ENCODE measurements at places on chromosomes 4 and X. TPM values are rescaled to one million over a fixed set of nuclear protein-coding genes. Genes with fewer than 3 reads are reported as not detected.

The FOXP3 gene
- total RNA-seq, result 0.07 TPM

The ATP11C gene
- total RNA-seq, result 16.8 TPM

The RIBC1 gene
- total RNA-seq, result 0.63 TPM

The ASB9 gene
- 20.2 TPM for total RNA-seq

The SAGE1 gene
- not detected for total RNA-seq

The CCNQ gene
- 40.9 TPM for total RNA-seq

All from A549 treated with Hydrocortisone at 1 μM for 4 hours (cell line).